Prostate gland (tissue), 2 donors: ENCODE measurements at places on chromosomes 6 and 20. TPM values are rescaled to one million over a fixed set of nuclear protein-coding genes. Genes with fewer than 3 reads are reported as not detected.

MOG gene
- total RNA-seq: not detected

C6orf52 gene
- not detected for total RNA-seq

TGM2 gene
- 39.6 TPM for total RNA-seq

FRK gene
- total RNA-seq: 3.2 TPM

CALHM5 gene
- total RNA-seq: 0.32 TPM

GRCh38 chr6:49327005-49327404 is 136.0 kb downstream of the MMUT start:
- DNase-seq: no peak

DNA sequence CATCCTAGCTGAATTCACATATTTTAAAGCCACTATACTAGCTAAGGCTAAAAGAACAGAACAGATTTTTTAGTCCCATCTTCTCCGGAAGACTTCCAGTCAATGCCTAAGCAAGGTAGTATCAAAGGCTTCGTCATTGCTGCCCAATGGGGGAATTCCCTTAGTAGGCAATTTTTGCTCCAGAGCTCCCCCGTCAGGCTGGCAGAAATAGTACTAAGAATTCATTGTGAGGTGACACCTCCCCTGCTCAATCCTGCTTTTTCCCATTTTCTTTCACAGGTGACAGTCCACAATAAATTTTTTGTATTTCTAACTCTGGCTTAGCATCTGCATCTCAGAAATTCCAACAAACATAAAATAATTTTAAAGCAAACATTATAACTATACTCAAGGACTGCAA is 52.8 kb upstream of the SRSF6 start:
- DNase-seq: no peak

DNA sequence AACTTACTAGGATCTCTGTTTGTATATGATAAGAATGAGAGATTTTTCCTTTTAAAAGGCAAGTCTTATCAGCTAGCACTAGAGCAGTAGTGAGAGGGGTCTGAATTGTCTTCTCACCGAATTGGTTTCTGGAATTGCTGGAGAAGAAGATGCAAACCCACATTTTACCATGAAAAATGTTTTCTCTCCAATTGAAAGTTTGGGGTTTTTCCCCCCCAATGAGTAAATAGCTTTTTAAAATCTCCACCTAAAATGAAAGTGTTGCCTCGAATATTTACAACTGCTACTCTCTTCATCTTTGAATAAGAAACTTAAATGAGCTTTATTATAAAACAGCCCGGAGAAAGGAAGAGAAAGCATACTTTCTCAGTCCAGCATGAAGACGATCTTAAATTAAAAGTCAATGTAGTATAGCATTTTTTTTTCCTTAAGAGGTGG is 1.8 kb downstream of the TCF21 start:
- DNase-seq: no peak

- DNase-seq: no peak
Measured at GRCh38 chr20:52432740-52433139, 241.2 kb upstream of the ZFP64 start.

DNA sequence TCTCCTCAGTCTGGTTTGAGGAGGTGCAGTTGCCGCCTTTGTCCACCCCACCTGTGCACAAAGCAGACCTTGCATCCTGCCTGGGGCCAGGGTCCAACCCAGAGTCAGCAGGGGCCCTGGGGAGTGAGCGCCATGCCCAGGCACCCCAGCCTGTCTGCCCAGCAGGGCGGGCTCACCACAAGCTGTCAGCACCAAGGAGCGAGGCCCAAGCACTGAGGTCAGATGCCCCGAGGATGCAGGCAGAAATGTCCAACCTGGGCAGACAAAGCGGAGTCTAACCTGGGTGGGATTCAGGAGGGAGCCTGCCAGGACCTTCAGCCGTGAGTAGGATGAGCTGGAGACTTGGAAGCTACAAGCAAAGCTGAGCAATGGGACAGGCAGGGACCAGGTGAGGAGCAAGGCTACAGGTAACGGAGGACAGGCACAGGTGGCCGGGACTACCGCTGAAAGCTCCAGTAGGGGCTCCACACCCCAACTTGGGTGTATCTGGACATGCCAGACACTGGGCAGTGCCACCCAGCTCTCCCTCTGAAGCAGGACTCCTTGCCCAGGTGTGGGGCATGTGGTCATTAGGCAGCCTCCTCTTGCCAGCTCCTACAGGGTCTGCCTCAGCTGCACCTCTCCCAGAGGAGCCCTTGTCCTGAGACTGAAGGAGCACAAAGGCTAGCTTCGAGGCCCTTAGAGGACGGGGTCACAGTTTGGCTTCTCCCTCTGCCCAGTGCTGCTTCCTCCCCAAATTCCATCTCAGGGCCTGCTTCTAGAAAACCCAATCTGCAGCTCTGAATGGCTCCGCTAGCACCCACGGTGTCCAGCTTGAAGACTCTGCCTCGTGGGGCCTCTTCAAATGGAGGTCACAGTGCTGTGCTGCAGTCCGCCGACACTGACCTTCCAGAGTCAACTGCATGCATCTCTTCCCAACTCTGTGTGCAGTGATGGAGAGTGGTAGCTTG is 210.6 kb upstream of the CDYL start:
- no peak for DNase-seq

DNA sequence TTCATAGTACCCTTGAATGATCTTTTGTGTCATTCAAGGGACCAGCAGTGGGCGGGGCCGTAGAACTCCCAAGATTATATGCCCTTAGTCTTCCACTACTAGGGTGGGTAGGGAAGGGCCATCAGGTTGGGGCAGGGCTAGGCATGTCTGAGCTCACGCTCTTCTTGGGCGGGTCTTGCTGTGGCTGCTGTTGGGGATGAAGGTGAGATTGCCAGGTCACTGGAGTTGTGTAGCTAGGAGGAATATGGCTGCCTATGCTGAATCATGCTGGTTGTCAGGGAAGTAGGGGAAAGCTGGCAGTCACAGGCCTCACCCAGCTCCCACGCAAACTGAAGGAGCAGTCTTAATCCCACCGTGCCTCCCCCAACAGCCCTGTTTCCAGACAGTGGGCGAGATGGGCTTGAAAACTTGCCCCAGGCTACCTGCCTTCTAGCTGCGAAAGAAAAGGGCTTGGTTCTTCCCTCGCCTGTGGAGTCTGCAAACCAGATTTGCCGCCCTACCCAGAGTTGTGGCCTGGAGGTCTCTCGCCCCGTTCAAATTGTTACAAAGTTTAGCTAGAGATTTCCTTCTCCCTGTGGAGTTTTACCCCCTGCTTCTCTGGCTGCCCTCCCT is 76.4 kb upstream of the ADGRF4 start:
- no peak for DNase-seq

GRCh38 chr6:158905277-158905676 is 86.1 kb upstream of the EZR start:
- no peak for DNase-seq
